Common myeloid progenitor, CD34-positive (primary cell): ENCODE measurements at places on chromosomes 7 and 10.

- H3K27me3 ChIP-seq: no peaks in the 10 kb centered on the region
- H3K36me3 ChIP-seq: no peaks in the 10 kb centered on the region
- no peak overlapping the region for H3K4me3 ChIP-seq
- peaks cover 19% of the 10 kb centered on the region for H3K4me1 ChIP-seq
- no peak for DNase-seq
Measured at GRCh38 chr7:5517057-5517456, 93.4 kb upstream of the TNRC18 start.

DNA sequence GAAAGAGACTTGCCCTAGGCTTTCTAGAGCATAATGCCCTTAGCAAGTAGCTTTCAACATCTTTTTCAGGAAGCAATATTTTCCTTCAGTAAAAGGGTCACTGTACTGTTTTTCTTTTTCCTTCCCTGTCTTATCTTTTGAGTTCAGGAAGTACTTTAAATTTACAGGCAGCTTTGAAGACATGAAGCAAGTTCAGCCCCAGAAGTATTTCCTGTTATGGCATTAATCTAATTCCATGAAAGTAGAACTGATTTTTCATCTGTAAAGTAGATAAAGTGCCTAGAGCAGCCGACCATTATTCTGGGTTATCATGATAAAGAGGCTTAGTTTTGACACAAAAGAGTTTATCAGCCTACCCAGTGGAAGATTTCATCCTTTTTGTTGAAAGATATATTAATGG lies 288.2 kb downstream of the ADK start:
- H3K27ac ChIP-seq: no peak overlapping the region
- H3K4me3 ChIP-seq: no peak overlapping the region
- no peaks in the 10 kb centered on the region for H3K27me3 ChIP-seq
- H3K36me3 ChIP-seq: peaks cover 4% of the 10 kb centered on the region

DNA sequence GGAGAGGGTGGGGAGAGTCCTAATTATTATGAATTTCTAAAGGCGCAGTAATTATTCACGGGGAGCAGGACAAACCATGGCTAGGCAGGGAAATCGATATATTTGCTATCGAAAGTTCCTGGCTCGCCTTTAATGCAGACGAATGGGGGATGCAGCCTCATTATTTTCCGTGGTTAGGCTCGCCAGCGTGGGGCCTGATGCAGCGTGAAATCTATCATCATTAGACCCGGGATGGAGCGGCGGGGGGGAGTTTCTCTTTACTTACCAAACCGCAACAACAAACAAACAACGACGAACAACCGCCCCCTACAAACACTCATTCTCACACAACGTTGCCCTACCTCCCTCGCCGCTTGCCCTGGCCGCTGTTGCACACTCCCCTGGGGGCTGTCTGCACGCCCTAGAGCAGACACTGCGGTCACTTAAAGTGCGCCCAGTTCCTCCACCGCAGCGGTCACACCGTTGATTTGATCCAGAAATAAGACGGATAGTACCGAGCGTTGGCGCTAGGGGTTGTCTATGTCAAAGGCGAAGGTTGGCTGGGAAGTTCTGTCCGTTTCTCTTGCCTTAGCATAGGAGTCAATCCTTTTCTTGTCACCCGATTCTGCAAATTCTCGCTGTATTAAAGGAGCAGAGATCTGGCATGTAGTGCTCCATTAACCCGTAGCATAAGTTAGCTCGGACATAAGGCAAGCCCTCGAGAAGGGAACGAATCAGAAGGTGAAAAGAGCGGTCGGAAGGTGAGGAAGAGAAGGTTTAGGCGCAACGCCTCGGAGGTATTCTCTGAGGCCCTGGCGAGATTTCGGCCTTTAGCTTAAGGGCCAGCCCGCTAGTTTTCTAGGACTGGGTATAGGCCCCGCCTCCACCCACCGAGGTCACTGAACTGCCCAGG lies 10.4 kb downstream of the NXPH1 start:
- no peak overlapping the region for H3K4me3 ChIP-seq
- peaks cover 37% of the 10 kb centered on the region for H3K27me3 ChIP-seq
- H3K4me1 ChIP-seq: no peaks in the 10 kb centered on the region
- DNase-seq: peak; percentile 22
- no peak overlapping the region for H3K27ac ChIP-seq

DNA sequence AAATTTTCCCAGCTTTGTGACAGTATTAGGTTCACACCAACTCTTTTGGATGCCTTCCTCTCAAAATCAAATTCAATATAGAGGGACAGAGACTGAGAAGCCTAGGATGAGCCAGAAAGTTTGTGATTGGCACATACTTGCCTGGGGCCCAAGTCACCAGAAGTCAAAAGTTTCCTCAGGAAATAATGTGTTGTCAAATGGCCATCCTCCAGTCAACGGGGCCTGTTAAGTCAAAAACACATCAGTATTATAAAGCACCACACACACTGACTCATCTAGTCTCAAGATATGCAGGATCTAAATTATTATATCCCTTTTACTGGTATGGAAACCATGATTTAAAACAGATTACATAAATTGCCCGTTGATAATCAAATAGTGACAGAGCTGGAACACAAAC lies 158.1 kb downstream of the AHR start:
- no peak overlapping the region for H3K4me3 ChIP-seq
- H3K4me1 ChIP-seq: no peaks in the 10 kb centered on the region
- H3K27me3 ChIP-seq: no peaks in the 10 kb centered on the region
- H3K36me3 ChIP-seq: no peaks in the 10 kb centered on the region

GRCh38 chr7:139232904-139233303 lies 1.9 kb downstream of the UBN2 start:
- no peak for DNase-seq
- peaks cover 3% of the 10 kb centered on the region for H3K4me1 ChIP-seq
- no peaks in the 10 kb centered on the region for H3K27me3 ChIP-seq

GRCh38 chr10:104299031-104299904 lies 30.3 kb downstream of the GSTO2 start:
- H3K27ac ChIP-seq: no peak overlapping the region
- no peaks in the 10 kb centered on the region for H3K4me1 ChIP-seq
- H3K36me3 ChIP-seq: no peaks in the 10 kb centered on the region
- no peaks in the 10 kb centered on the region for H3K27me3 ChIP-seq
- H3K4me3 ChIP-seq: no peak overlapping the region
- no peak for DNase-seq

DNA sequence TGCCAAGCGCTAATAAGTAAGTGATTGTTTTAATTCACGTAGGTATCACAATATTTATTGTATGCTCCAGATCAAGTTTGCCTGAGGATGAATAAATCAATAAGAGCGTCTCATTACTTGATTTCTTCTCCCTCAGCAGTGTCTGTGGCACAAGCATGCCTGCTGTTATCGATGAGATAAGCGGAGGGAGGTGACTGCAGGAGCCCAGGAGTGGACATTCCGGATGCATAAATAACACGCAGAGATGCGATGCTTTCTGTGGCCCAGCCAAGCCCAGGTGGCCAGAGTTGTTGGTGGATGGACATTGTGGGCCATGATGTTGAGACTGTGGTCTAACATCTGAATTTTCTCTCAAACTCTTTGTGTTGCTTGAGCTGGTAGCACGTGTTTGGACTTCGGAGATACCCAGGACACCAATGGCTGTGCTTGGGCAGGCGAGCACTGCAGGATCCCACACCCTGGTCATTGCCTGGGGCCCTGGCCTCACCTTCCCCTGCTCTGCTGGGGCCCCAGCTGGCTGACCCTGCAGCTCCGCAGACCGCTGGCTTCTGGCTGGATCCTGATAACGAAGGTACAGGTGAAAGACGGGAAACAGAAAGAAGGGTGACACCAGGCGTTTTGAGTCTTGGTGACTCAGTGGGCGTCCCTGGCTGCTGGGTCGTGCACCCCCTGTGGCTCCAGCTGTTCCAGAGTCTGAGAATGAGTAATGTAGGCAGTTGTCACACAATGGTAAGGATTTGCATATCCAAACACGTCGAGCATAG lies 31.2 kb upstream of the MNX1 start:
- no peak overlapping the region for H3K4me3 ChIP-seq
- no peaks in the 10 kb centered on the region for H3K4me1 ChIP-seq
- no peaks in the 10 kb centered on the region for H3K36me3 ChIP-seq
- DNase-seq: no peak
- H3K27ac ChIP-seq: no peak overlapping the region

DNA sequence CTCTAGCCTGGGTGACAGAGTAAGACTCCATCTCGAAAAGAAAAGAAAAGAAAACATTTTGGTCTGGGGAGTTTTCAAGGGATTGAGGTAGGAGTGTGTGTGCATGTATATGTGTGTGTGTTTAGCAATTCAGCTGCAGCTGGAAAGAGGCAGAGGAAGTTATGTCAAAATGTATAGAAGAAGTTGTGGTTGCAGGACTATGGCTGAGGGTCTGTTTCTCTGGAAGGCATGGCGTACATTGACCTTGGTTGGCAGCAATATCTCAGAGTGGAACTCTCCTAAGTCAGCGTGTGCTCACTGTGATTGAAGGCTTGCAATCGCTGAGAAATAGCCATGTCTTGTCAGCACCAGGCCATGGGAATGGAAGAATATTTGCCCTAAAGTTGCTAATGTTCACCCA lies 28.6 kb upstream of the RHBDD2 start:
- no peak overlapping the region for H3K4me3 ChIP-seq
- no peak overlapping the region for H3K27ac ChIP-seq
- peaks cover 4% of the 10 kb centered on the region for H3K4me1 ChIP-seq
- H3K27me3 ChIP-seq: no peaks in the 10 kb centered on the region

DNA sequence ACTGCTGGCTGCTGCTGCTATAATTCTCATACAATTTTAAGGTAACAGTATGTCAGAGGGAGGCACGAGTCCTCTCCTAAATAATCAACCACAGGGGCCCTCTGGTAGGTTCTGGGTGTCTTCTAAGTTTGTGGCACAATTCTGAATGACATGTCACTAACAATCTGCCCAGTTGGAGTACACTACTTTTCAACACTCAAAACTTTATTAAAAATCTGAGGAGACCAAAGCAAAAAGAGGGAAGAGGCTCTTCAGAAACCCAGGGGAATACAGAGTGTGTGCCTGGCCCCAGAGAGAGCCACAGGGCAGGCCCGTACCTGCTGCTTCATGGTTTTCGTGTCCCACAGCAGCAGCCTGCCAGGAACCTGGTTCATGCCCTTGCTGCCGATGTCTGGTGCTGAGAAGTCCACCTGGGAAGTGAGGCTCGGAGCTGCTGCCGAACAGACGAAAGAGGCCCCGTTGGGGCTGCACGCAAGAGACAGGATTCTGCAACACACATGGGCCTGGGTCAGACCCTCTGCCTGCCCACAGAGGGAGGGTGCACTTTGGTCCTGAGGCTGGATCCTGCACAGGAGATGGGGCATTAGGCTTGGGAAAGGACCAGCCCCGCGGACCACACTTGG lies 18.3 kb downstream of the WDR91 start:
- peaks cover 54% of the 10 kb centered on the region for H3K36me3 ChIP-seq
- H3K4me1 ChIP-seq: no peaks in the 10 kb centered on the region
- DNase-seq: no peak
- no peaks in the 10 kb centered on the region for H3K27me3 ChIP-seq
- no peak overlapping the region for H3K4me3 ChIP-seq
- no peak overlapping the region for H3K27ac ChIP-seq

DNA sequence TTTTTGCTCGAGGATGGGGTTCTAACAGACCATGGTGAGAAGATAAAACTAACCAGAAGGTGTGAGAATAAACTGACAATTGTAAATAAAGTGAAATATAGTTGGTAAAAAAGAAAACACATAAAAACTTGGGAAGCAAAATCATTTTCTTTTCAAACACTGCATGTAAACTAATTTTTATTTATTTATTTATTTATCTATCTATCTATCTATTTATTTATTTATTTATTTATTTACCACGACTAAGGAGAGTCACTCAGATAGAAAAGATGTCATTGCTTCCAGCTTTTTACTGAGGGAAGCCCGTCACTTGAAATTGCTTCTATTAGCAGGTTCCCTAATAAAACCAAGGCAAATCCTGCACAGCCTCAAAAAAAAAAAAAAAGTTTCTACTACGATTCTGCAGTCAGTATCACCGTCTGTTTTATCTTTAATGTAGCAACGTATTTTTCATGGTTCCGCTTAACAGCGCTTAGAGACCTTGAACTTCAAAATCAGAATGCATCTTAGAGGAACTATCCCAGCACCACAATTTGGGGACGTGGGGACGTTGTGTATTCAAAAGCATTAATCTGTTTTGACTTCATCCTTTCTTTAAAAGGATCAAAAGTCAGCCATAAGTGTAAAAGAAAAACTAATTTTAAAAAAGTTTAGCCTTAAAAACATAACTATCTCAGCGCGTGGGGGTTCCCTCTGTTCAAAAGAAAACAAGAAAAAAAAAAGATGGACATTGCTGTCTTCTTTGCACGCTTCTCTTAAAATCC lies 33.3 kb upstream of the EBLN1 start:
- H3K4me1 ChIP-seq: peaks cover 11% of the 10 kb centered on the region
- peak; percentile 88 for DNase-seq
- peak overlapping the region; percentile 99 for H3K27ac ChIP-seq
- no peaks in the 10 kb centered on the region for H3K36me3 ChIP-seq
- peak overlapping the region; percentile 87 for H3K4me3 ChIP-seq

GRCh38 chr10:103149991-103150622 lies 43.0 kb downstream of the NT5C2 start:
- DNase-seq: no peak
- H3K4me3 ChIP-seq: no peak overlapping the region
- no peak overlapping the region for H3K27ac ChIP-seq
- H3K36me3 ChIP-seq: peaks cover 6% of the 10 kb centered on the region

DNA sequence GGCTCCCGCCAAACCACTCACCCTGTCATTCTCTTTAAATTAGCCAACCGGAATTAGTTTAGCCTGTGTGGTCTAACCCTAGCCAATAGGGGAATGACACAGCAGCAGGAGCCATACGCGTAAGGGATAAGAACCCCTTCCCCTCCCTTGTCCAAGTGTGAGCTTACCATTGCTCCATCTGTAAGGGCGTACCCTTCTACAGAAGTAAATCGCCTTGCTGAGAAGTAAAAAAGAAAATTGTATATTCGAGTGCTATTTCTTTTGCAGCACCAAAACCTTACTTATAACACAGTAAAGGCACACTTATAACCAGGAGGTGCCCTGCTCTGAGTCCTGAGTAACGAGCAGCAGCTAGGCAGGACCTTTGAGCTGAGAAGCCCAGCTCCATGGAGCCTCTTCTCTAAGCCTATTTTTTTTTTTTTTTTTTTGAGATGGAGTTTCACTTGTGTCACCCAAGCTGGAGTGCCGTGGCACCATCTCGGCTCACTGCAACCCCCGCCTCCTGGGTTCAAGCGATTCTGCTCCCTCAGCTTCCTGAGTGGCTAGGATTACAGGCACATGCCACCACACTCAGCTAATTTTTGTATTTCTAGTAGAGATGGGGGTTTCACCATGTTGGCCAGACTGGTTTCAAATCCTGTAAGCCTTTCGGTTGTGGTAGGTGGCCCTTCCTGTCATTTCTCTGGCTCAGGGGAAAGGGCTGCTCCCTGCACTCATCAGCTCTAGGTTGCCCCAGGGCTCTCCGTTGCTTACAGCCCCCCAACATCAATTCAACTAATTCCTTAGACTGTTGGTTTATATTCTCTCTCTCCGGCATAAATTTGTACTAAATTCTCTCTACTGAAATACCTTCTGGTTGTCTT lies 73.3 kb downstream of the NSUN6 start:
- DNase-seq: no peak
- H3K4me3 ChIP-seq: no peak overlapping the region
- no peak overlapping the region for H3K27ac ChIP-seq
- H3K27me3 ChIP-seq: no peaks in the 10 kb centered on the region
- H3K4me1 ChIP-seq: no peaks in the 10 kb centered on the region

GRCh38 chr10:71023704-71024283 lies 135.4 kb upstream of the PCBD1 start:
- H3K4me3 ChIP-seq: no peak overlapping the region
- no peak overlapping the region for H3K27ac ChIP-seq
- no peaks in the 10 kb centered on the region for H3K4me1 ChIP-seq
- no peaks in the 10 kb centered on the region for H3K36me3 ChIP-seq
- H3K27me3 ChIP-seq: no peaks in the 10 kb centered on the region
- DNase-seq: no peak
